ENCODE measurements at places on chromosomes 3 and 15.

DNA sequence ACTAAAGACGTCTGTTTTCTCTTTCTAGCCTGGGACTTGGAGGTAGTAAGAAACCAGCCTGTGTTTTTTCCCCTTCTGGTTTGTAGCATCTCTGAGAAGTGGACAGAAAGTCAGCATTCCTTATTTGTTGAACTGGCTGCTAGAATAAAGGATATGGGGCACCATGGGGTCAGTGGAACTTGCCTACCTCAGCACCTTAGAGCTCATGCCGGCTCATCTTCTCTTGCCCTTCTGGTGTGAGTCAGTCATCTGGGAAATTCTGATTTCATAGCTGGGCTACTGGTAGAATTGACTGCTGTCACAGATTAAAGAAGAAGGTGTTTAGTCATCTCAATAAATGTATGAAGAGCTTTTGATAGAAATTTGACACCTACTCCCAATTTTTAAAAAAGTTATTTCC, 202.7 kb upstream of the TOPAZ1 start:
- no peak for DNase-seq

- DNase-seq: no peak
Measured at GRCh38 chr3:159185443-159186050, 383.7 kb downstream of the MFSD1 start.

GRCh38 chr15:58748040-58748851, 1.3 kb downstream of the ADAM10 start:
- DNase-seq: no peak

DNA sequence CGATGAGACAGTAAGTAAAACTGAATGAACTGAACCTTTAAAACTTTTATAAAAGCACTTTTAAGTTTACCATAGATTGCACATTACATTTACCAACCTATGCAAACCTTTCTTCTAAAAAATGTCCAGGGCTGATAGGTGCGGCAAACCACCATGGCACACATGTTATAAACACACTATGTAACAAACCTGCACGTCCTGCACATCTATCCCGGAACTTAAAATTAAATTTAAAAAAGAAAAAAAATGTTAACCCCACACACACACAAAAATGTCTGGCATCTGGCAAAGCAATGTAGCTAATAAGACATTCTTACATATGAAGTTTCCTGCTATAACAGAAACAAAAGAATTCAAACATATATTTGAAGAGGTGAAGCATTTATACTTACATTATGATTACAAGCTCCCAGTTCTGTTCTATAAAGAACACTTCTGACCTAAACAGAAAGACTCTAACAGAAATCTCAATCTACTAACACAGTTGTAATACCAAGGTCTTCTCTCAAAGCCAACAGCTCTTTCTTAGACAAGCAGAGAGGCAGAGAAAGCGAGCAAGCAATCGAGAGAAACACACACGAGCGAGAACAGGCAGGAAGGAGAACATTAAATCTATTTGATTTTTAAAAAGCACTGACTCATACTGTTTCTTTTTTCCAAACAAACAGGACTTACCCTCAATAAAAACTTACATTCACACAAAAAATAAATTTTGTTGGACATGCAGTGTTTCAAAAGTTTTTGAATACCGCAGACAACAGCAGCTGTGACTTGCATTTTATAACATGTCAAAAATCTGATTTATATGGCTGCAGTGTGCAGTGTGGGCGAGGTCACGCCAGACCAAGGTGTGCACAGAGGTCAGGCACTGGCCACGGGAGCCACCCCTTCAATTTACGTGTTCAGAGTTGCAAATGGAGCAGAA, at the start of gene NRG4:
NRG4 (minus strand) TSS at position 798 of the 925 bp plus-strand sequence. CDS start 1,194 bp downstream, outside the sequence.
- DNase-seq: peak; percentile 11

DNA sequence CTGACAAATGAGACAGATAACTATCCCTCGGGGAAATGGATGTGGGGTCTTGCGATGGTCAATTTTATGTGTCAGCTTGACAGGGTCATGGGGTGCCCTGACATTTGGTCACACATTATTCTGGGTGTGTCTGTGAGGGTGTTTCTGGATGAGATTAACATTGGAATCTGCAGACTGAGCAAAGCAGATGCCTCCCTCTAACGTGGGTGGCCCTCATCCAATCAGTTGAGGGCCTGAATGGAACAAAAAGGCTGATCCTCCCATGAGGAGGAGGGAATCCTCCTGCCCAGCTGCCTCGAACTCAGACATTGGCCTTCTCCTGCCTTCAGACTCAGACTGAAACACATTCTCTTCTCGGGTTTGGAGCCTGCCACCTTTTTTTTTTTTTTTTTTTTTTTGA, 69.0 kb downstream of the MINAR1 start:
- DNase-seq: no peak

GRCh38 chr15:59005579-59005978, 18.1 kb downstream of the RNF111 start:
- no peak for DNase-seq

DNA sequence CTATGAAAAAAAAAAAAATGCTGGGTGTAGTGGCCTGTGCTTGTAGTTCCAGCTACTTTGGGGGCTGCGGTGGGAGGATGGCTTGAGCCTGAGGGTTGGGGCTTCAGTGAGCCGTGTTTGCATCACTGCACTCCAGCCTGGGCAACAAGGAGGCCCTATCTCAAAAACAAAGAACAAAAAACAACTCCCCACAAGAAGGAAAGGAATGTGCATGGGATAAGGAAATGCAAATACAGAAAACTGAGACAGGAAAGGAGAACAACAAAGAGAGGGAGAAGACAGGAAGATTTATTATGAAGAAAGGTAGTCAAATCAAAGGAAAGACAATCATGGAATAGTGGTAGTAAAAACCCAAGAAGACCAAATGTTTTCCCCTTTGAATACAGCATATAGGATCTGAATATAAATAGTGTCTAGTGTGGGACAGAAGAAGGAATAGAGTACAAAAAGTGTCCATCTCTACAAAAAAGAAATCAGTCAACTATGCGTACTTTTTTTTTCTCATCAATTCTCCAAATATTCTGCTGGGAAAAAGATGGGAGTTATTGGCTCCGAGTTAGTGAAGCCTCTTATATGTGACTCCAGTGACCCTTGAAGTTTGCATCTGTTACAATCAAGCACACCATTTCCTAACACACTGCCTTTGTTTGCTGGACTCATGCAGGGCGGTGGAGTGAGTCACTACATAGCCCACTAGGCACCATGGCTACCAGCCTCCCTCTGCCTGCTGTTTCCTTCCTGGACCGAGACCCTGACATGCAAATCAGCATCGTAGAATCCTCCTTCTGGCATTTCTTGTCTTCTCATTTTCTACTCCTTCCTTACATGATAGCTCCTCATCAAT, 101.2 kb upstream of the PTX3 start:
- DNase-seq: no peak

DNA sequence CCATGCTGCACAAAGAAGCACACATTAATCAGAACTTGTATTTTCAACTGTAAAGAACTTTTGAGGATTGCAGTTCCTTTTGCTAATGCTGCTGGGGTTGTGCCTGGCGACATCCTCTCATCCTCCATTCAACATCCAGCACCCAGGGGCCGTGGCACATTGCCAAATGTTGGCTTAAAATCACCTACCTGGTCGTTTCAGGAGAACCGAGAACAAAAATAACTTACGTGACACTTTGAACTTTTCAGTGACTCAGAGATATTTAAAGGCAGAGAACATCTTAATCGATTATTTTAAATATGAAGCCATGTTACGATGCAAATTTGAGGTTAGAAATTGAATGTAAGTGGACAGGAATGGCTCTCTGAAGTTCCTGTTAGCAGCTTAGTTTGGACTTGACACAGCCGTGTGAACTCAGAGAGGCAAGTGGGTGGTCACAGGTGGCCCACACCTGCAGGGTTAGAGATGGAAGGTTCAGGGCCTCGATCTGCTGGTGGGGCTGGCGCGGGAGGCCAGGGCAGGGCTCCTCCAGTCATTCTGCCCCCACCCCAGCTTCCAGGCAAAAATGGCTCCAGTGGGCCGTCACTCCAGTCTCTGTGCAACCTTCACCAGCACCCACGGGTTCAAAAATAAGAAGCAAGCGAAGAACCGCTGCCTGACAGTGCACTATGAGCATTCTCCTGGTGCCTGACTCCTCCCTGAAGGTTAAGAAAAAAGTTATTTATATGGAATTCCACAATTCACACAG, 12.2 kb downstream of the LRRK1 start:
- DNase-seq: no peak
